ENCODE measurements at places on chromosomes 7 and 10.

- DNase-seq: no peak
Measured at GRCh38 chr10:42475168-42476098, 162.9 kb downstream of the ZNF33B start.

- DNase-seq: no peak
Measured at GRCh38 chr10:128734161-128734560, 607.9 kb upstream of the MKI67 start.

- no peak for DNase-seq
Measured at GRCh38 chr10:75632805-75633462, 201.5 kb downstream of the LRMDA start.

GRCh38 chr10:1048349-1048731 is 579 bp downstream of the IDI1 start:
- no peak for DNase-seq

GRCh38 chr10:12180221-12180974 is 15.3 kb downstream of the NUDT5 start:
- DNase-seq: no peak

GRCh38 chr7:90671571-90671970 is 75.5 kb downstream of the CDK14 start:
- DNase-seq: peak; percentile 16

DNA sequence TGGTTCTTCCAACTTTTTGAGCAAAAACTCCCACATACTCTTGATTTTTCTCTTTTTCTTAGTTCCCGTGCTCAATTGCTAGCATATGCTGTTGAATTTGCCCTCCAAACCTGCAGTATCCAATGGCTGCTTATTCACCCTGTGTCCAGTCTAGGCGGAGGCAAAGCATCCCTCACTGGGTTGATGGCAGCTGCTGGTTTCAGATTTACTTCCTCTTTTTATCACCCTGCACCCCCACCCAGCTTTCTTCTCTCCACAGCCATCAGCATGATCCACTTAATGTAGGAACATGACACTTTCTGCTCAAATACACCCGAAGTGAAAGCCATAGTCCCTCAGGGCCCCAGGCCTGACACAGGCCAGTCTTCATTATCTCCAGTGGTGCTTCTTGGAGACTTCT is 87.6 kb upstream of the ADARB2 start:
- DNase-seq: no peak

DNA sequence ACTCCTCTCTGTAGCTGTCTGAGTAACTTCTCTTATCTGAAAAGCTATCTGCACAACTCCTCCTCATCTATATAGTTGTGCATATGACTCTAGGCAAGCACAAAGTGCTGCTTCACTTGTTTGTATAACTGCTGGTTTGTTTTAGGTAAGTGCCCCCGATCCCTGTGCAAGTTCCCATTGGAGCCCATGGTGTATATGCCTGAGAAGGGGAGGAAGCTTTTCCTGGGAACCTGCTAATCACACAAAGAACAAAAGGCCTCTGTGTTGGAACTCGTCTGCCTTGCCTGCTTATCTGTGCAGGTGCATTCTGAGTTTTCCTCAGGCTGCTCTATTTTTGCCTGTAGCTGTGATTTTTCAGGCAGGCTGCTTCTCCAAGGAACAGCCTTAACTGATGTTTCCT is 23.2 kb upstream of the PHF14 start:
- no peak for DNase-seq

DNA sequence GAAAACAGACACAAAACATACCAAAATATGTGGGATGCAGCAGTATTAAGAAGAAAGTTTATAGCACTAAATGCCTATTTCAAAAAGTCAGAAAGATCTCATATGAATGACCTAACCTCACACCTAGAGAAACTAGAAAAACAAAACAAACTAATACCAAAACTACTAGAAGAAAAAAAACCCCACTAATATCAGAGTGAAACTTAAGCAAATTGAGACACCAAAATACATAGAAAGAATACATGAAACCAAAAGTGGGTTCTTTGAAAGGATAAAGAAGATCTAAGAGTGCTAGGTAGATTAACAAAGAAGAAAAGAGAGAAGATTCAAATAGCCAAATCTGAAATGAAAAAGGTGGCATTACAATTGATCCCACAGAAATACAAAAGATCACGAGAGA is 494.1 kb downstream of the SH2D4B start:
- no peak for DNase-seq

DNA sequence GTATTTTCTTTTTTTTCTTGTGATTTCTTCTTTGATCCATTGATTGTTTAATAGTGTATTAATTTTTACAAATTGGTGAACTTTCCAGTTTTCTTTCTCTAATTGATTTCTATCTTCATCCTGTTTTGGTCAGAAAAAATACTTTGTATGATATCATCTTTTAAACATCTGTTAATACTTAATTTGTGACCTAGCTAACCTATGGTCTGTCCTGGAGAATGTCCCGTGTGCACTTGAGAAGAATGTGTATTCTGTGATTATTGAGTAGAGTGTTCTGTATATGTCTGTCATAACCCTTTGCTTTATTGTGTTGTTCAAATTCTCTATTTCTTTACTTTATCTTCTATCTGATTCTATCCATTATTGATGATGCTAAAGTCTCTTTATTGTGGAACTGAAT is 65.8 kb upstream of the ZEB1 start:
- DNase-seq: no peak

DNA sequence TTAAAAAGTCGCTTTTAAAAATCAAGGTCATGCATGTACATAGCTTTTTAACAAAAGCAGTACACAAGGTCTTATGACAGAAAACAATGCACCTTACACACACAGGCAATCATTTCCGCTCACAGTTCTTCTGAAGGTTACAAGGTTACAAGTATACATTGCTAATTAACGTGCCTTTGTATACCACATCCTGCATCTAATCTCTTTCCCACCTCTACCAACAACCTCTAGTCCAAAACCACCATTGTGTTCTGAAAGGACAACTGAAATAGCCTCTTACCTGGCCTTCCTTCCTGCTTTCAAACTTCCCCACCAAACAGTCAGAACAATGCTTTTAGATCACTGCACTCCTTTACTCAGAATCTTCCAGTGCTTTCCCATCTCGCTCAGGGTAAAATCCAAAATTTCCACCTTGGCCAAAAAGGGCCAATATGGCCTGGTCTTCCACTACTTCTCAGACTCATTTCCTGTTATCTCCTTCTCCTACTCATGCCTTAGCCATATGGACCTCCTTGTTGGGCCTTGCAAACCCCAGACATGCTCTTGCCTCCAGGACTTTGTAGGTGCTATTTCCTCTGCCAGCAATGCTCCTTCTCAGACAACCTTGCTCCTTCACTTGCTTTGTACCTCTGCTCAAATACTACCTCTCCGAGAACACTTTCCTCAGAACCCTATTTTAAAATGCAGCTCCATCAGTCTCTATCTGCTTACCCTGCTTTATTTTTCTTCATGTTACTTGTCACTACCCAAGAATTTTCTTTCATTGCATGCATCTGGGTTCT is 205.4 kb downstream of the DNAJC1 start:
- no peak for DNase-seq

DNA sequence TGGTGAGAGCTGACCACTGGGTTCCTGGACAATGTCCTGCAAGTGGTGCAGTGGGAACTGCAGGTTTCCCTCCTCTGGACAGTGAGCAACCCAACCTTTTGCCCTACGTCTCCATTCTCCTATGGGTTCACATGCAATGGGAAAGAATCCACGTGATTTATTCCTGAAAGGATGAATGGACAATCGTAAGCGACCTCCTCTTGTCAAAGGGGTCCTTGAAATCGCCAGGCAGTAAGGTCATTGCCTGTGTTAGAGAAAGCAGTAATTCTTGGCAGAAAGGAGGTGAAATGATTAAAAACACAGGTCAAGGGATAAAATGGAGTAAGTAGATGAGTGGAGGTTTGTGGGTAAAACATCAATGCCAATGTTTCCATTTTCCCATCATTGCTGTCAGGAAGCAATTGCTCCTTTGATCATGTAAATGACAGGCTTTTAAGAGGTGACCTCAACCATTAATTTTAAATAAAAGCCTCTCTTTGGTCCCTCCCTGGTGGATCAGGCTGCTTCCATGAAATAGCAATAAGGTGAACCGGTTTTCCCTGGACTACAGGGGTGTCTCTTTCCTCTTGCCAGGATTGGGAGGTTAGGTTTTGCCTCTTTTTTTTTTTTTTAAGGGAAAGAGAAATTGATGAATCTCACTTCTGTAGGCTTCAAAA is 330.0 kb upstream of the PRKCQ start:
- no peak for DNase-seq

Measured in GM04504 (cell line).